ENCODE measurements at places on chromosomes 7 and 10.

DNA sequence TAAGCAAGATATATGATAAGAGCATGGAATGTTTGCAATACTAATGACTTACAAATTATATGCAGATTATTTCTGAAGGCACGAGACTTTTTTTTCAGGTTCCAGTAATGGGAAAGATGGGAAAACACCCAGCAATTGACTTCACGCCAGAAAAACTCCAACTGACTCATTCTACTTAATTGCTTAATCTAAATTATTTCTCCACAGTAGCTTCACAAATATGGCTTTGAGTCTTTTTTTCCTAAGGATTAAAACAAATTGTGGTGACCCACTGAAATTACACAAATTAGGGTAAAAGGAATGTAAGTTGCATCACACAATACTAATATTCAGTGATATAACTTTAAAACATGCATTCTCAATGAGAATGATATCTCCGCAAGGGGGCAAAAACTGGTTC is 138.7 kb downstream of the GNAI1 start:
- DNase-seq: no peak

- no peak for DNase-seq
These were observed 124.9 kb upstream of the NEBL start for GRCh38 chr10:21021843-21022594.

GRCh38 chr7:115024276-115024675 is 102.4 kb downstream of the MDFIC start:
- no peak for DNase-seq

- DNase-seq: no peak
These were observed 66.4 kb downstream of the ZNF503 start for GRCh38 chr10:75335191-75335590.

- no peak for DNase-seq
These were observed 22.7 kb downstream of the FAM237B start for GRCh38 chr7:90298145-90299038.

DNA sequence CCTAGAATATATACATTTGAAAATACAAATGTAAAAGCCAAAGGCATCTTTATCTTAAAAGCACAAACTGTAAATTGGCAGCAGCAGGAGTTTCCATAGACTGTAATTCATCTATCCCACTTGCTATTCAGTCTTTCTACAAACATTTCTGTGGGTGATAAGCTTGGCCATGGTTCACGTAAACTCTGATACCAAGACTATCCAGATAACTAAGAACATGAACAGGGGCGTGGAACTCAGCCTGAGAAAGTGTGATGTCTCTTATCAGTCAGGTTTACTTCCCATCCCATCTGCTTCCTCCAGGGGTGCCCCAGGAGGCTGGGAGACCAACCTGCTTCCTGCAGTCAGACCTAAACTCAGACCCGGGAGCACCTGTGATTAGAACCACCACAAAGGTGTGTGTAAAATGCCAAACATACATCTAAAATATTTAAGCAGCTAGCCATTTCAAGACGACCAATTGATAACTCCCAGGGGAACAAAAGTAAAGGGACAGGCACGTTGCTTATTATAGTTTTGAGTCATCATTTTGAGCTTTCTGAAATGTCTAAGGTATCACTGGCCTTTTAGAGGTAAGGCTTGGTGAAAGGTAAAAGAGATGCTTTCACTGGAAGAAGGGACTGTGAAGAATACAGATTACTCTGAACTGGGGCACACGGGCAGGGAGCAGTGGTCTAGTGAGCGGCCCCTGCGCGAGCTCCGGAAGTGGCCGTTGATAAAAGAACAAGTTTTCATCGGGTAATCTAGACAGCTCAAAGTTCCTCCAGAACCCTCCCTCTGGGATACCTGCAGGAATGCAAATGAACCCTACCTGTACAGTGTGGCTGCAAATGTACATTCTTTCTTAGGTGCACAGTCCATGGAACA is 51.5 kb downstream of the RSU1 start:
- no peak for DNase-seq

DNA sequence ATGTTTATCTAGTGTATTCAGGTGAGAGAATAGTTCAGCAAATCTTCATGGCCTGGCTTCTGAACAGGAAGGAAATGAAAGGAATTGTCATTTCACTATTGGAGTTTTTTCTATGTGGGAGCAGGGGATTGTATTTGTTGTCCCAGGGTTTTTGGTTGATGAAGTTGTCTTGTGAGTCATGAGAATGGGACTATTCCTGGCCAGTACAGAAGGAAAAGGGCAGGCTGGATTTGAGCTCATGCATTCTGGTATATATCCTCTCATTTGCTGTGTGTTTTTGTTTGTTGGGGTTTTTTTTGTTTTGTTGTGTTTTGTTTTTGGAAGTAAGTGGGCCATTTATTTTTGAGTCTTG is 101.2 kb upstream of the MKLN1 start:
- DNase-seq: no peak

GRCh38 chr7:157499121-157499834 is 162.5 kb downstream of the DNAJB6 start:
- no peak for DNase-seq

- DNase-seq: no peak
These were observed 460.5 kb downstream of the RPS24 start for GRCh38 chr10:78494179-78494578.

- DNase-seq: no peak
These were observed 11.7 kb upstream of the TMEM243 start for GRCh38 chr7:87231258-87231657.

DNA sequence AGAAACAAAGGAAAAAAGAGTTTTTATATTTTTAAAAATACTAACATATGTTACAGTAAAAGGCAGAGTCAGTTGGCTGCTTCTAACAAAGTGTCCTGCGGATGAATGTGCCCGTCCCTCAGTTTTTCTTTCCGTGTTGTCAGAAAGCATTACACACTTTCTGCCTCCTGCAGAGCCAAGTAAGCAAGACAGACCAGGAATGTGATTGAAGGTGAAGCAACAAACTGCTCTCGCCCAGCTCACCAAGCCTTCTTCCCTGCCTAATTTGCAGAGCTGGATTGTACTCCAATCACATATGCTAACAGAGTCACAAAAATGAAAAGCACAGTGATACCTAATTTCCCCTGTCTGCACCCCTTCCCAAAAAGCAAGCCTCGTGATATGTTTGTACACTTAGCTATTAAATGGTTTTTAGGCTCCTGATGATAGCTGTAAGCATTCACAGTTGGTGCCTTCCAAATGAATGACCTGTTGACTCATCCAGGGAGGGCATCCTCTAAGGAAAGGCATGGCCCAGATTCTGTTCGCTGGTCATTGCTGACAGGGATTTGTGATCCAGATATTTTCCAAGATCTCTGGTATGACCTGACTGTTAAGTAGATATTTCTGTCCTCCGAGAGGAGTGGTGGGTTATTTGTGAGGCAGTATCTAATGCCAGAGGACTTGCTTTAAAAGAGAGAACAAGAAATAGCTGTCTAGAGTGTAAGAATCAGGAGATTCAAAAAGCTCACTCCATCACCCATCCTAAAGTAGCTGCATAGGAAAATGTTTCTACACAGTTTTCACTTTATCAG is 187.3 kb upstream of the PLXDC2 start:
- no peak for DNase-seq

DNA sequence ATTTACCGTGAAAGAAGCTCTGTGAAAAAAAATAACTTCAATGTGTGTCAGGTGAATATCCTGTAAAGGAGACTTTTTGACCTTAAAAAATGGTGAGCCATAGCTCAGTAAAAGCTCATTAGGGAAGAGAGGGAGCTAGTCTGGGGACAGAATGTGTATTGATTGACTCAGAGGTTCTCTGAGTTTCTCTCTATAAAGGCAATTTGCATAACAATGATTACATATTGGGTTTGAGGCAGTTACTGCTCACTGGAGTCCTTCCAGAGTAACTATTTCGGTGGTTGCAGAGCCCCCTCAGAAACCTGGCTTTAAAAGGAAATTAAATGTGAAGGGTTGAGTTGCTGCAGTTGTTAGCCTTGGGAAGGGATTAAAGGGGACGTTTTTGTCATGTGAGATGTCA is 181.6 kb downstream of the GALNT17 start:
- DNase-seq: no peak

- no peak for DNase-seq
These were observed 363.7 kb upstream of the PODXL start for GRCh38 chr7:131919920-131920709.

- no peak for DNase-seq
These were observed 109.6 kb upstream of the ZWINT start for GRCh38 chr10:56470701-56471100.

- no peak for DNase-seq
These were observed 423.7 kb downstream of the DPP6 start for GRCh38 chr7:154475864-154476263.

DNA sequence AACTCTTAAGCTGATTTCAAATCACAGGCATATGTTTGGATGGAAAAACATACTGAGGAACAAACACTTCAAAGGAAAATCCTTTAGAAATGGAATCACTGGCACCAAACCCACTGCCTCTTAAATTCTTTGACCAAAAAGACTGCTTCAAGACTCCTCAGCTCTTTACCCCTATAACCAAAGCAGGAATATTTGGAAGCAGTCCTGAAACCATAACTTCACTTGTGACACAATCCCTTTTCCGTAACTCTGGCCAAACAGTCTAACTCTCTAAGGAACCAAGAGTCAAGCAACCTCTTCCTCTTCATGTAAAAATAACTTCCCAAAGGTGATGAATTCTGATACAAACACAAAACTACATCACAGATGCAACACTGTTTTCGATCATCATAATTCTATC is 104.3 kb downstream of the MTERF1 start:
- no peak for DNase-seq

DNA sequence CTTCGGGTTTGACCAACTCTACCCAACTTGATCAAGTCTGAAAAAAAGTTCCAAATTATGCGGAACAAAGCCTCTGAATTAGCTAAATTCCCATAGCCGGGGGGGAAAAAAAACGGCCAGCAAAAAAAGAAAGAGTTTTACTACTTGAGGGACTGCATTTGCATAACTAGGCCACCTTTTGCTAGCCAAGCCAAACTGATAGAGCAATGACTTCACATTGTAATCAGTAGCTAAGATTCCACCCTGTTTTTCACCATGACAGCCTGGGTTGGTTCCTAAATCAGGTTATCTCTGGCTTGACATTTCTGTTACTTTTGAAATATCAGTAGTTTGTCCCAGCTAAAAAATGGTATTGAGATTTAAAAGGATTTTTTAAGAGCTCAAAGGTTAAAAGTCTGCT is 31.4 kb upstream of the CREB3L2 start:
- no peak for DNase-seq

- no peak for DNase-seq
These were observed 264.6 kb downstream of the DGKB start for GRCh38 chr7:14637968-14638367.

GRCh38 chr7:16929146-16929762 is 47.5 kb upstream of the AGR3 start:
- DNase-seq: no peak

GRCh38 chr7:107998660-107999480 is 4.1 kb downstream of the LAMB1 start:
- DNase-seq: no peak

GRCh38 chr10:84140036-84140379 is 699 bp downstream of the GHITM start:
- no peak for DNase-seq

DNA sequence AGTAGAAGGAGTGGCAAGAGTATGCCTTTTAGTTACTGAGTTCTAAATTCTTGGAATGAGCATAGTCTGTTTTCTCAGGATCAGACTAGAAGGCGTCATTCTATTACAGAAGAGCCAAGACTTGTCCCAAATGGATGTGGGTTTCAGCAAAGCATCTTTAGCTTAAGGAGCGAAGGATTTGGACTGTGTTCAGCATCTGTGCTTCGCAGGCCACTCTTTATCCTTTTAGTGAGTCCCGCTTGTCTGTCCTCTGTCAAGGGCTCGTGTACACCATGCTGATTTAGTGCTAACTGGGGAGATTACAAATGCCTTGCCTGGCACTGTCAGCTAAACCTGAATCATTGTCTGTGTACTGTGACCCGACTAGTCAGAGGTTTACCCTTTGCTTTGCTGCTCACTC is 465.7 kb downstream of the AUTS2 start:
- DNase-seq: no peak

- no peak for DNase-seq
These were observed 151.0 kb downstream of the PLPP4 start for GRCh38 chr10:120607710-120608703.

DNA sequence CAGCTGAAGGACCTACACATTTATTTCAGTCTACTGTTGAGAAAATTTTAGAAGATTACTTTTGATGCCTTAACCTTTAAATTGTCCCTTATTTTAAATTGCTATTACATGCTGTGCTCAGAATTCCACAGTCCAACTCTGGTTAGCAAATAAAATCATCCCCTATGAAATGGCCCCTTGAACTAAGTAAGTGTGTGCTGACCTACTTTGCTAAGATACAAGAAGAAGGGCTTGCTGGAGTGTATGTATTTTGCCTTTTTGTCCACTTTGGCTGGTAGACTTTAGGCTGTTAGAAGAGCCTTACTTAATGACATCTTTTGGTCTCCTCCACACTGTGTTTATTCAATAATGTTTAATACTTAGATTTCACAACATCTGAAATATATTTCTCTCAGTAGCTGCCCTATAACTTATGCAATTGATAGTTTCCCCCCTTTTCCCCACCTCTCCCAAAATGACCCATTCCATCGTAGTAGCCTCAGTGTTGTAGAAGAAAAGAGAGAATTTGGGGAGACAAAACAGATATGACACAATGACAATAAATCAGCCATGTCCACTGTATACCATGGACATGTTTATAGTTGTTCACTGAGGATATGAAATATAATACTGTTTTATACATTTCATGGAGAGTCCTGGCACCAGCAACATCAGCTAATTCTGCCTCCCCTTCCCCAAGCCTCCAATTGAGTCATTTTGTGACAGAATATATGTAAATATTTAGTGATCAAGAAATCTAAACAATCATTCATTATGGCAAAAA is 107.8 kb upstream of the ASAH2 start:
- no peak for DNase-seq

DNA sequence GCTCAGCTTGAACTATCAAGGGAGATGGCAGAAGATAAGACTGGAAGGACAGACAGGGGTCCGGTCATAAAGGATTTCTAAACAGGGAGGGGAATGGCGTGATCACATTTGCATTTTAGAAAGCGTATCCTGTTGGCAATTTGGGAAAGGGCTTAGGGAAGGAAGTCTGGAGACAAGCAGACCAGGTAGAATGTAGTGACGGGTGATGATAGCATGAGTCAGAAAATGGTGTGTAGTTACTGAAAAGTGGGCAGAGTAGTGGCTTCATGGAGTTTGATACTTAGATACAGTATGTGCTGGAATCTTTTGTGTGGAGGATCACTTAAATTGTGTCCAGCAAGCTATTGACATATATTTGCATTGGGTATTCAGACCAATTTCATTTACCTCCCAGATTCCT is 61.2 kb downstream of the LRGUK start:
- no peak for DNase-seq
